ENCODE measurements at places on chromosomes 12 and 14. TPM values are rescaled to one million over a fixed set of nuclear protein-coding genes. Genes with fewer than 3 reads are reported as not detected.

DNA sequence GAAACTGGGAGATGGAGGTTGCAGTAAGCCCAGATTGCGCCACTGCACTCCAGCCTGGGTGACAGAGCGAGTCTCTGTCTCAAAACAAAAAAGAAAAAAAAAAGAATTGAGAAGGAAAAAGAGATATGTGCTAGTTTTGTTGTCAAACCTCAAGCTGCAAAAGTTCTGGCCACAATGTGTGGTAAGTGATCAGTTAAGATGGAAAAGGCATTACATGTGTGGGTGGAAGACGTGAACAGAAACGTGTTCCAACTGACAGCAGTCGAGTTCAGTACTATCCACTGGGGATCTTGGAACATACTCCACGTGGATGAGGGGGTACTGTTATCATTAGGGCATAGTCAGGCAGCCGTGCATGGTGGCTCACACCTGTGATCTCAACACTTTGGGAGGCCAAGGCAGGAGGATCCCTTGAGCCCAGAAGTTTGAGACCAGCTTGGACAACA, 17.3 kb downstream of the GPR68 start:
- DNase-seq, result no peak

Gene PRR4
- 13.1 TPM for polyA plus RNA-seq

- no peak for DNase-seq
Measured at GRCh38 chr12:79069009-79069408, 204.4 kb downstream of the SYT1 start.

DNA sequence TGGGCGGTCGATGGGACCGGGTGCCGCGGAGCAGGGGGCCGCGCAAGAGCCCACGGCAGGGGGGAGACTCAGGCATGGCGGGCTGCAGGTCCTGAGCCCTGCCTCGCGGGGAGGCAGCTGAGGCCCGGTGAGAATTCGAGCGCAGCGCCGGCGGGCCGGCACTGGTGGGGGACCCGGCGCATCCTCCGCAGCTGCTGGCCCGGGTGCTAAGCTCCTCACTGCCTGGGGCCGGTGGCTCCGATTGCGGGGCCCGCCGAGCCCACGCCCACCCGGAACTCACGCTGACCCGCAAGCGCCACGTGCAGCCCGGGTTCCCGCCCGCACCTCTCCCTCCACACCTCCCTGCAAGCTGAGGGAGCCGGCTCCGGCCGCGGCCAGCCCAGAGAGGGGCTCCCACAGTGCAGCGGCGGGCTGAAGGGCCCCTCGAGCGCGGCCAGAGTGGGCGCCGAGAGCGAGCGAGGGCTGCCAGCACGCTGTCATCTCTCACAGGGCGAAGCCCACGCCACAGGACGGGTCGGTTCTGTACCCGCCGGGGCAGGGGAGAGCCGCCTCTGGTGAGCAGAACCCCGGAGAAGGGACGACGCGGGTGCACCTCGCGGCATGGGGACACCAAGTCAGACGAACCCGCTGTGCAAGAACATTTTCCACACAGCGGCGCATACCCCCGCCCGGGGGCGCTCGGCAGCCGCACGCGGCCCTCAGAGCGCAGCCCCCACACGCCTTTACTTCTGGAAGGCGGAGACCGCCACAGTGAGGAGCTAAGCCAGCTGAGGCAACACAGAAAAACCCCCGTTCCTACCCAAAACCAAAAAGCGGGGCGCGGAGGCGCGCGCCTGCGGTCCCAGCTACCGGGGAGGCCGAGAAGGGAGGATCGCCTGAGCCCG, 1.2 kb upstream of the SIVA1 start:
- DNase-seq, result no peak

- DNase-seq, result no peak
Measured at GRCh38 chr14:24408764-24409163, 10.0 kb downstream of the NYNRIN start.

GRCh38 chr14:34219661-34220377, 242.2 kb downstream of the SPTSSA start:
- DNase-seq, result no peak

DNA sequence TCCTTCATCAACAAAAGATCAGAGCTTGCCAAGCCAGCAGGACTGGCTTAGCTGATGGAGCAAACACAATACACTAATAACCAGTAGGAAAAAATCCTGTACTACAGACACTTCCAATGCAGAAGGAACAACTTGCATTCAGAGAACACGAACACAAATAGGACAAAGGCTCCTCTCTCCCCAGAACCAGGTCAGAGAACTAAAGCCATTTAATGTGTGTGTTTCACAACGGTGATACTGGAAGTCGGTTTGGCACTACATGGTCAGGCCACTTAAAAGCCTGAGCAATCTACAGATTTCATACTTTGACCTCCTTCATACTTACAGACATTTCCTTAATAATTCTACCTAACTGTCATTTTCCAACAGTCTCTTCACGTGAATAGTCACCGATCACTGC, 6.3 kb downstream of the CS start:
- no peak for DNase-seq

DNA sequence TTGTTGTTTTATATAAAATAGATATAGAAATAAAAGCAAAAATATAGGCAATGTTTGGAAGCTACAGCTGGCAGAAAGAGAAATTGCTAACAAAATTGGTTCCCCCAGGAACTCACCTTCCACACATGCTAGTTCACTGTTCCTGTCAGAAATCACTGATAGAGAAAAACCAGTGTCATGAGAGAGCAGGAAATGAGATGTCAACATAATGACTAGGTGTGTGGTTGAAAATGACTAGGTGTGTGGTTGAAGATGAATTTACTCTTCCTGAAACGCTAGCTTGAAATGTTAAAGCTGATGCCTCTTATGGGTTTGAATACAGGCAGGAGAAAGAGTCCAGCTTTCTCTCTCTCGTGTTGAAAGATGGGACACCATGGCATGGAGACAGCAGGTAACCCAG, 216.3 kb downstream of the C12orf42 start:
- no peak for DNase-seq
